ENCODE measurements at places on chromosomes 11 and 22.

DNA sequence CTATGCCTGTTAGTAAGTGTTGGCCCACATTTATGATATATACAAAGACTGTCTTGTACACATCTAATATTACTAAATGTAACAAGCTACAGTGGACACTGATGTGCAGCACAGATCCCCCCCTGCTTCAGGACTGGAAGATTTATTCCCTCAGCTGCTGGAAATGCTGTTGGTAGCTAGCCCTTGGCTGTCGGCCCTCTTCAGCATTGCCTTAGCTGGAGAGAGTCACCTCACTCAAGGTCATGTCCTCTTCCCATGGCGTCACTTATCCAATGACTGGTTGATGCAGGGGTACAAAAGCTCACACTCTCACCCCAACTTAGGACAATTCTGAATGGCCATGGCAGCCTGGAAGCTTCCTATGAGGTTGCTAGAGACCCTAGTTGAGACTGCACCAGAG lies 312.7 kb downstream of the SOX6 start:
- DNase-seq: no peak

GRCh38 chr22:49918911-49919881 lies 762 bp downstream of the CRELD2 start:
- DNase-seq: no peak

DNA sequence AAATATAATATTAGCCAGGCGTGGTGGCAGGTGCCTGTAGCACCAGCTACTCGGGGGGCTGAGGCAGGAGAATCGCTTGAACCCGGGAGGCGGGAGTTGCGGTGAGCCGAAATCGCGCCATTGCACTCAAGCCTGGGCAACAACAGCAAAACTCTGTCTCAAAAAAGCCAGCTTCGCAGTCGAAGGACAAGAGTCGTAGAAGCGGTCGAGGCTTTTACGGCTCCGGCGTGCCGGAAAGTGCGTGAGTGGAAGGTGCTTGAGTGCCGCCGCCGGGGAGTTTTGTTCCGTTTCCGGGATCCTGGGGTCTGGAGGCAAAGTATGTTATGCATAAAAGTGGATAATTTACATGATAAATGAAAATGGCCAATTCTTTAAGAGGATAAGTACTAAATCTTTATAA lies 43.6 kb downstream of the SYN3 start:
- no peak for DNase-seq

DNA sequence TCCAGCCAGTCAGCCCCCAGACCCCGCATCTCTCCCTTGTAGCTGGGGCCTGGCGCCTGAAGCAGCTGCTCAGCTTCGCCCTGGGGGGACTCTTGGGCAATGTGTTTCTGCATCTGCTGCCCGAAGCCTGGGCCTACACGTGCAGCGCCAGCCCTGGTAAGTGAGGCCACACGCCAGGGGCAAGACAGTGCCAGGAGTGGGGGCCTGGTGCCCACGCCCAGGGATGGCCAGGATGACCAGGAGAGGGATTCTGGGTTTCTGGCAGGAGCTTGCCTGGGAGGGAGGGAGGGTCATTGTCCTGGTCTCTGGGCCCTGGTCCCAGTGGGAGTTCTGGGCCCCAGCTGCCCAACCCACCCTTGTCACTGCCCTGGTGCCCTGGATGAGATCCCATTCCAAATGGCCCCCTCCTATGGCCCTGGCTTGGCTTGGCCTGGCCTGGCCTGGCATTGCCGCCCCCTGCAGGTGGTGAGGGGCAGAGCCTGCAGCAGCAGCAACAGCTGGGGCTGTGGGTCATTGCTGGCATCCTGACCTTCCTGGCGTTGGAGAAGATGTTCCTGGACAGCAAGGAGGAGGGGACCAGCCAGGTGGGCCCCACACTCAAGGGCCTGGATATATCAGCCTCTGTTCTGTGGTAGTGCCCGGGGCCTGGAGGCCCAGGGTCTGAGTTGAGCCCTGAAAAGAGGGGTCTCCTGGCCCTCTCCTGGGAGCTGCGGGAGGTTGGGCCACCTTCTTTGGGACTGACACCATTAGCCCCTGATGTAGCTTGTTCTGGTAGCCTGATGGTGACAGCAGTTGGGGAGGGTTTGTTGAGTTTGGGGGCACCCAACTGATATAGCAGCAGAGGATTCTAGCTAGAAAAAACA lies 3.7 kb downstream of the SLC39A13 start:
- DNase-seq: peak; percentile 77

DNA sequence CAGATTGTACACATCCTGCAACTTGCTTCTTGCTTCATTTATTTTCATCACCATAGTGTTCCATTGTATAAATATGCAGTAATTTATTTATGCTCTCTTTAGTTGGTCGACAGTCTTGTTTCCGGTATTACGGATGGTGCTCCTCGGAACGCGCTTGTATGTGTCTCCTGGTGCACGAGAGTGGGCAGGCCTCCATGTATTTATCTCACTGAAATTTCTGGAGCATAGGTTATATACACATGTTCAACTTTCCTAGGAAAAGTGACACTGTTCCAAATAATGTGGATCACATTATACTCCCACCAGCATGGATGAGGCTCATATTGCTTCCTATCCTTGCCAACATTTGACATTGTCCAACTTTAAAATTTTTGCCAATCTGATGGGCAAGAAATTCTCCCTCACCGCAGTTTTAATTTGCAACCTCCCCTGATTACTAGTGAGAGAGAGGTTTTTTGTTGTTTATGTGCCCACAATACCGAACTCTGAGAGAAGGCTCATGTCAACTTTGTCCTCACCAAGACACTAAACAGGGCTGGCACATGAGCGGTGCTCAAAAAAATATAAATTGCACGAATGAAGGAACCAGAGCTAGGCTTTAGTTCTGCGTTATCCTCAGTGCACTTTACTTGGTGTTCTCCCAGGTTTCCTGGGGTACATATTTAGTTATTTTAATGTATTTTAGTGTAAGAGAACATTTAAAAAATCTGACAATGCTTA lies 3.8 kb downstream of the CSNK2A3 start:
- no peak for DNase-seq

DNA sequence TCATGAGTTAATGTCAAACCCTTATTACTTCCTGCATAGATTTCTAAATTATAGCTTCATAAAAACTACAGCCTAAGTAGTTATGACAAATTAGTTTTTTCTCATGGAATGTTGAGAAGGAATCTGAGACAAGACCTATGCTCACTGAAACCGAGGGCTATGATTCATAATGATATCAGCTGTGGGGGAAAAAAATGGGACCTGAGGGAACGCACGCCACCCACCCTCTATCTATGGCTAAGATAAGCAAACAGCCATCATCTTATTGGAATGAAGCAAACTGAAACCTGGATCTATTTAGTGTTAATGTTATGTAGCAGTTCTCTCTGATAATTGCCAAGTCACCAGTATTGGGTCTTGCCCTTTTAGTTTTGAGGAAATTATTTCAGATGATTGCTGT lies 906.9 kb upstream of the RAG2 start:
- no peak for DNase-seq

GRCh38 chr11:129790106-129790505 lies 25.5 kb upstream of the TMEM45B start:
- no peak for DNase-seq

DNA sequence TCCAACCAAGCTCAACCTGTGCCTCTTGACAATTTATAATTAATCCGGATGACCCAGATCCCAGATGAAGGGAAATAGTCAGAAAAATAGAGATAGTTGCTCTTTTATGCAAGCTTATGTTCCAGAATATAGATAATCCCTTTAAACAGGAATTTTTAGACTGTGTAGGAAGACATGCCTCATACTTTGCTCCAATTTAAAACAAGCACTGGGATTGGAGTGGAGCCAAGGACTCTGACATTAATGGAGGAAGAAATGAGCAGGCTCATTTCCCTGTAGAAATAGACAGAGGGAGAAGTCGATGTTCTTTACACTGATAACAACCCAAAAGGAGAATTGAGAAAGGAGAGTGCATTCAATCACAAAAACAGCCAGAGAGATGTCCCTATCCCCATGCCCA lies 70.1 kb upstream of the LRRC55 start:
- DNase-seq: no peak

DNA sequence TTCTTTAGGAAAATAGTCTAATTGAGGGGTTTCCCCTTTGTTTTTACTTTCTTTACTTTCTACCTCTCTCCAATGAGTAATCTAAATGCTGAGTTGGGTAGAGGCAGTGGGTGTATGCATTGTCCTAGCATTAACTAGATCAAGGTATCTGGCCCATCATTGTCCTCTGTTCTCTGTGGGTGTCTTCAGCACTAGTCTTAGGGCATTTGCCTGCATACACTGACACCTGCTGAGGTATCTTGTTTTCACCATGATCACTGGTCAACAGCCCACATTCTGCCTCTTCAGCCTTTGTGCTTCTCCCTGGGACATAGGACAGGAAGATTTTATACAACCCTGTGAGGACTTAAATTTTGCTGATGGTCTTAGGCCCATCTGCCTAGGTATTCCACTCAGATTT lies 371.1 kb downstream of the RAB38 start:
- DNase-seq: no peak

Data from activated T-cell treated with anti-CD3 and anti-CD28 coated beads, Interleukin-2, amount 50 U/mL, for 48 hours (primary cell).